Epithelial cell of umbilical artery (primary cell): ENCODE measurements at places on chromosomes 11 and 22. TPM values are rescaled to one million over a fixed set of nuclear protein-coding genes. Genes with fewer than 3 reads are reported as not detected.

RIC3 gene
- total RNA-seq = not detected in 2 replicates

MISFA gene
- 0.65 and 2.7 TPM in 2 replicates for total RNA-seq

MMP13 gene
- total RNA-seq = not detected in 2 replicates

MAPK8IP2 gene
- 0.15 TPM in 1 of 2 replicates, not detected in the other for total RNA-seq

TBC1D10A gene
- 3.9 and 7.8 TPM in 2 replicates for total RNA-seq

TAF6L gene
- 19.8 and 26.7 TPM in 2 replicates for total RNA-seq

CD3E gene
- not detected in 2 replicates for total RNA-seq

KCNQ1 gene
- 0.32 TPM in 1 of 2 replicates, not detected in the other for total RNA-seq

RAG2 gene
- not detected in 2 replicates for total RNA-seq

WT1 gene
- not detected in 2 replicates for total RNA-seq

CRYBB2 gene
- not detected in 2 replicates for total RNA-seq

SHANK3 gene
- total RNA-seq = 11.4 and 11.7 TPM in 2 replicates

MEI1 gene
- 1.1 and 1.3 TPM in 2 replicates for total RNA-seq

HRAS gene
- 43.0 and 67.2 TPM in 2 replicates for total RNA-seq

HBE1 gene
- total RNA-seq = not detected in 2 replicates

OOSP4B gene
- total RNA-seq = not detected in 2 replicates

ADM2 gene
- total RNA-seq = 0.46 and 0.97 TPM in 2 replicates

SLC22A6 gene
- not detected in 2 replicates for total RNA-seq

SLN gene
- 0.32 TPM in 1 of 2 replicates, not detected in the other for total RNA-seq

C11orf97 gene
- not detected in 2 replicates for total RNA-seq

TSPAN18 gene
- 2.9 and 5.9 TPM in 2 replicates for total RNA-seq

SEPTIN3 gene
- 0.15 TPM in 1 of 2 replicates, not detected in the other for total RNA-seq

PRG3 gene
- not detected in 2 replicates for total RNA-seq

GSTT2 gene
- 1.2 TPM in 1 of 2 replicates, not detected in the other for total RNA-seq

NCAM1 gene
- not detected in 2 replicates for total RNA-seq

LMNTD2 gene
- total RNA-seq = 0.30 and 0.65 TPM in 2 replicates

ISX gene
- total RNA-seq = not detected in 2 replicates

TIMM8B gene
- total RNA-seq = 40.9 and 70.5 TPM in 2 replicates

OR2D2 gene
- 0.15 and 0.32 TPM in 2 replicates for total RNA-seq

USP2 gene
- 0.15 and 0.32 TPM in 2 replicates for total RNA-seq
